Natural killer cell (primary cell): ENCODE measurements at places on chromosomes 1 and 21. TPM values are rescaled to one million over a fixed set of nuclear protein-coding genes. Genes with fewer than 3 reads are reported as not detected.

- DNase-seq: no peak
These were observed 20.3 kb downstream of the NFIA start for GRCh38 chr1:61102621-61103020.

DNA sequence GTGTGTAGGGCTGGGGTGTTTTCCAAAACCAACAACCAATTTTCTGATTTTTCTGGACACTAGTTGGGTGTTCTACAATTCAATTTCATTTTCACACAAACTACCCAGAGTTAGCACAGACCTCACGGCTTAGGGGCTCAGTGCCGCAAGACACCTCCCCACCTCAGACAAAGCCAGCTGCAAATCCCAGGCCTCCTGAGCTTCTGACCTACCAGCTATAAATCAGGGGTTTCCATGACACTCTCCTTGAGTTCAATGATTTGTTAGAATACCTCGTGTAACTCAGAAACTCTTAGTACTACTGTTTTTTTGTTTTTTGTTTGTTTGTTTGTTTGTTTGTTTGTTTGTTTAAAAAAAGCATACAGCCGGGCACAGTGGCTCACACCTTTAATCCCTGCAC, 28.7 kb upstream of the FAM89A start:
- no peak for DNase-seq

GRCh38 chr1:40780678-40781607, 2.6 kb upstream of the KCNQ4 start:
- DNase-seq: no peak

DNA sequence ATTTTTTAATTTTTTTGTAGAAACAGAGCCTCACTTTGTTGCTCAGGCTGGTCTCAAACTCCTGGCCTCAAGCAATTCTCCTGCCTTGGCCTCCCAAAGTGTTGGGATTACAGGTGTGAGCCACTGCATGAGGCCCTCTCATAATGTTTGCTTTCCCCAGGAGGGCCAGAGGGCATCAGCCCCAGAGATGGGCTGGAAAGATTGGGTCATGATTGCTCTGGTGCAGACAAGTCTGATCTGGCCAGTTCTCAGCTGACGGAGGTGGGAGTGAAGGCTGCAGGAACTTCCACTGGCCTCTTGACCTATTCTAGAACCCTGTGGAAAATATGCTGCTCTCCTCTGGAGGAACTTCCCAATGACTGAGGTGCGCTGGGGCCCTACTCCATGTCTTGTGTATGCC, 43.4 kb upstream of the RD3 start:
- no peak for DNase-seq

- DNase-seq: no peak
These were observed 10.2 kb downstream of the GRHL3 start for GRCh38 chr1:24329331-24329730.

GRCh38 chr1:202844935-202845334, 34.2 kb downstream of the PCAT6 start:
- no peak for DNase-seq

The IL22RA1 gene
- not detected for total RNA-seq

The CFAP141 gene
- not detected for total RNA-seq

The ZNF683 gene
- total RNA-seq: 9.6 TPM

The DIO1 gene
- total RNA-seq: not detected

The TMEM61 gene
- total RNA-seq: not detected
